Progenitor cell of endocrine pancreas (in vitro differentiated cells): ENCODE measurements at places on chromosomes 3 and 15. TPM values are rescaled to one million over a fixed set of nuclear protein-coding genes. Genes with fewer than 3 reads are reported as not detected.

The EBLN2 gene
- total RNA-seq, result 14.9 and 16.9 TPM in 2 replicates

The PRR20G gene
- total RNA-seq, result not detected in 2 replicates

The ZNF35 gene
- total RNA-seq, result 19.0 and 19.3 TPM in 2 replicates

The MAP1A gene
- total RNA-seq, result 4.7 and 5.2 TPM in 2 replicates

The TAGLN3 gene
- total RNA-seq, result 7.4 and 9.0 TPM in 2 replicates

The CPNE4 gene
- total RNA-seq, result 4.6 and 5.5 TPM in 2 replicates

The STARD5 gene
- total RNA-seq, result 3.0 and 4.0 TPM in 2 replicates

The SERINC4 gene
- 0.33 and 0.36 TPM in 2 replicates for total RNA-seq

The ARGFX gene
- not detected in 2 replicates for total RNA-seq

The CHRFAM7A gene
- total RNA-seq, result 0.96 and 1.1 TPM in 2 replicates

The TRIM71 gene
- total RNA-seq, result 61.3 and 61.6 TPM in 2 replicates

The DNAH12 gene
- total RNA-seq, result 1.1 and 1.2 TPM in 2 replicates

The HYAL1 gene
- total RNA-seq, result 3.1 and 4.1 TPM in 2 replicates

The B3GALNT1 gene
- 20.9 and 22.6 TPM in 2 replicates for total RNA-seq

DNA sequence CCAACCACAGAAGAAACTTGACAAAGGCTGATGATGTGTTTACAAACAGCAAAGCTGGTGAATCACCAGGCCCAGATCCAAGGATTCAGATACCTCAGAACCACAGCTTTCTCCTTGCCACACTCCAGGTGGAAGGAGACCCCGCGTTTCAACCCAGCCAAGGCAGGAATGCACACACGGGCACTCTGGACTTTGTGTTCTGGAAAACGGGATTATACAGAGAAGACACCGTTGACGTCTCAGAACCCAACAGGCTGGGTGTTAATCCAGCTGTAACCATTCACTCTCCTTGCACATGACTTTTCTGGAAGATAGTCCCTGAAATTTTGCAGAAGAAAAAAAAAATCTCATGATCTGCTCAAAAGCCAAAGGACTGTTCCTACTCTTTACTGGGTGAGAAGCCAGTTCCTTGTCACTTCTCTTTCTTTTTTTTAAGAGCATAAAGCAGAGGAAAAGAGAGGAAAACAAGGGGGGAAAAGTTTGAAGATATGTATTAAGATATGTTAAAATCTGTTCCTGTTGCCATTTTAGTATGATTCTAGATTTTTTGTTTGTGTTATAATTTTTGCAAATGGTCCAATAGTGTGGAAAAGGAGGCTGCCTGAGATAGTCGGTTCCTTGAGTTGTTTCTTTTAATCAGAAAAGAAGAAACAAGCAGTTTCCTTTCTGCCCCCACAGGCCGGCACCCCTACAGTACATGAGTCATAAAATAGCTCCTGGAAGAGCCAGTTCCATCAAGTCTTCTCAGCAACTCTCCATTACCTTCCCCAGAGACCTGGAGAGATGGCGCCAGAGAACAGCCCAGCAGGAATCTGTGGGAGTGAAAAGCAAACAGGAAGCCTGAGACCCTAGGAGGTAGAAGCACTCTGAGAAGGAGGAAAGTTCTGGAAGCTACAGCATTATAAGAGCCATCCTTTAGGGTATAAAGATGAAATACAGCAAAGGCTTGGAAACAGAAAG is 73.1 kb downstream of the RORA start:
- no peak overlapping the region for H3K27ac ChIP-seq
- H3K27me3 ChIP-seq, result no peaks in the 10 kb centered on the region
- DNase-seq, result no peak

GRCh38 chr3:130759692-130760338 is 13.2 kb upstream of the PIK3R4 start:
- DNase-seq, result no peak
- H3K36me3 ChIP-seq, result no peaks in the 10 kb centered on the region
- H3K27ac ChIP-seq, result no peak overlapping the region
- H3K4me3 ChIP-seq, result no peak overlapping the region

- H3K36me3 ChIP-seq, result peaks cover 4% of the 10 kb centered on the region
- no peak overlapping the region for H3K27ac ChIP-seq
- no peak overlapping the region for H3K4me3 ChIP-seq
- no peaks in the 10 kb centered on the region for H3K27me3 ChIP-seq
- DNase-seq, result no peak
- no peaks in the 10 kb centered on the region for H3K4me1 ChIP-seq
Observed at GRCh38 chr3:195226445-195226844, 44.5 kb downstream of the XXYLT1 start.

- H3K4me1 ChIP-seq, result peaks cover 23% of the 10 kb centered on the region
- H3K36me3 ChIP-seq, result no peaks in the 10 kb centered on the region
- H3K27ac ChIP-seq, result no peak overlapping the region
- no peaks in the 10 kb centered on the region for H3K27me3 ChIP-seq
- no peak overlapping the region for H3K4me3 ChIP-seq
- no peak for DNase-seq
Observed at GRCh38 chr15:83208367-83208661, 691 bp upstream of the HDGFL3 start.

DNA sequence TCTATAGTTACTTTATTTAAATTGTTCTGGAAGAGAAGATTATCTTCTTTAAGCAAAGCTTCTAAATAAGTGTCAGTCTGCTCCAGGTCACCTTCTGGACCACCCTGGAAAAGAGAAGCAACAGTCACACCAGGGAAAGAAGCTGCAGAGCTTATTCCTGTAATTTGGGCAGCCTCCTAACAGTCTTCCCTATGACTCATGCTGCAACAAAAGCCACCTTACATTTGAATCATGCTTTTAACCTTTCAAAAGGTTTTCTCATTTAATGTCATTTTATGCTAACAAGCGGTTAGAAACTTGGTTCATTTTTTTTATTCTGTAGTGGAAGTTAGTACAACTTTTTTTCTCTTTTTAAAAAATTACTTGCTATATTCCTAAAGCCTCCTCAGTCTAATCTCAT is 5.3 kb upstream of the GUCA1C start:
- H3K27ac ChIP-seq, result no peak overlapping the region
- no peaks in the 10 kb centered on the region for H3K27me3 ChIP-seq
- H3K36me3 ChIP-seq, result no peaks in the 10 kb centered on the region
- no peaks in the 10 kb centered on the region for H3K4me1 ChIP-seq
- no peak overlapping the region for H3K4me3 ChIP-seq

DNA sequence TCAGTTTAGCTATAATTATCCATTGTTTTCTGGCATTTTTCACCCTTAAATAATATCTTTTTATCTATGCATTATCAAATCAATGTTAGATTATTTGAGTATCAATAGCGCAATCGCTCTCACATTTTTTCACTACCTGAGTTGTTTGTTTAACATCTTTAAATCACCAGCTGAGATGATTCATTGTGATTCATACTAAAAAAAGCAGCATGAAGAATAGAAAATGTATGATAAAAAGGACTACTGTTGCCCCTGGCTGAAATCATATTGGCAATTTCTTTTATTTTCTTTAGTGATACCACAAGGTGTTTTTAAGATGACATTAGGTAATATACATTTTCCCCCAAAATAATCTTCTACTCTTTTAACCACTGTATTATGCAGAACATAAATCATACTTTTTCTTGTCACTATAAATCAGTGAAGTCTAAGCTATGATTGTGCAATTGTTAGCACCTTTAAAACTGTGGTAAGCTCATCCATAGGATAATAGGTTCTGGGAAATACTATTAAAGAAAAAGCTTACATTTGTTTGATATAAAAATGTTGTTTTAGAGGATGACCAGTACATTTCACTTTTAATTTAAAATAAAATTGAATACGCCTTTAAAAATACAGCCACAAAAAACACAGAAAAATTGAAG is 889.1 kb downstream of the NAALADL2 start:
- peaks cover 2% of the 10 kb centered on the region for H3K4me1 ChIP-seq
- no peaks in the 10 kb centered on the region for H3K27me3 ChIP-seq
- no peak overlapping the region for H3K4me3 ChIP-seq

DNA sequence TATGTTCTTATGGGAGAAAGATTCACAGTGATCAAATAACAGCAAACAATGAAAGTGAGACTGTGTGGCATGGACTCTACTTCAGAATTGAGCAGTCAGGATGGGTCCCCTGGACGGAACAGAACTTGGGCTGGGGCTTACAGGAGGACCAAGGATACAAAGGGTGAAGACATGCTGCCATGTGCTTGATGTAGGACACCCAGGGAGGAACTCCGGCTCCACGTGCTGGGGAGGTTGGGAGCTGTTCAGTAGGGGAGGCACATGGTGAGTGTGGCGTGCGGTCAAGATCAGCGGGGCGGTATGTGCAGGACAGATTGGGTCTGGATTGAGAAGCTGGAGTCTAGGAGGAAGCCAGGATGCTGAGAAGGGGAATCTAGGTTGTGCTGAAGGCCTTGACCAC is 32.6 kb downstream of the PPCDC start:
- DNase-seq, result no peak
- H3K4me3 ChIP-seq, result no peak overlapping the region
- H3K36me3 ChIP-seq, result peaks cover 9% of the 10 kb centered on the region
- no peak overlapping the region for H3K27ac ChIP-seq
- no peaks in the 10 kb centered on the region for H3K27me3 ChIP-seq

DNA sequence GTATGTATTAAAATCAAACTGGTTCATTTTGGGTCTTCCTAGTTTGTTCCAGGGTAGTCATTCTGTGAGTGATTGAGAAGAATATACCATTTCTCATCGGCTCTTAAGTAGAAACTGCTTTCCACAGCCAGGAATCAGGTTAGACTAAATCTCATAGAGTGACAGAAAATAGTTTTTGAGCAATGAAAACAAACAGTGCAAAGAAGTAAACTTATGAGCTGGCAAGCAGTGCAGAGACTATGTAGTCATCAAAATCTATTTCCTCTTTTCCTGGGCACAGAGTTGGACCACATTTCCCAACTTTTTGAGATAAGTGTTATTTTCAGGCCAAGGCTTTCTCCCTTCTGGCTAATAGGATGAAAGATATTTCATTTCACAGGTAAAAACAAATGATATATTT is 66.5 kb downstream of the UBE3A start:
- H3K27ac ChIP-seq, result no peak overlapping the region
- no peak for DNase-seq
- peaks cover 32% of the 10 kb centered on the region for H3K36me3 ChIP-seq
- no peaks in the 10 kb centered on the region for H3K27me3 ChIP-seq

DNA sequence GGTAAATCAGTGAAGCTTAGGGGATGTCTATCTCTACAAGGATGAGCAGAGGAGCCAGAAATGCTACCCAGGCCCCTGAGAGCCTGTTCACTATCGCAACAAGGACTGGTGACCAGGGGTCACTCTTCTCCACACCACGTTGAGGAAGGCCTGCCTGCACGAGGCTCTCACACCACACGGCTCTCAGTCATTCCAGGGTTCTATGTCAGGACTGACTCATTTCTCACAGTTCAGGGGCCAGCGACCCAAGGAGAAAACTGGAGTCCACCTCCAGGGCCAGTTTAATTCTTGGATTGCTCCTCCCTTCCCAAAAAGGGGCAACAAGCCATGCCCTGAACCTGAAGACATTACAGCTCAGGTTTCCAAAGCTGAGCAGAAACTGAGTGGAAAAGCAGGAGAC is 33.9 kb downstream of the ANP32A start:
- H3K27me3 ChIP-seq, result no peaks in the 10 kb centered on the region
- peak overlapping the region; percentile 98 for H3K27ac ChIP-seq
- H3K4me3 ChIP-seq, result no peak overlapping the region
- DNase-seq, result no peak

DNA sequence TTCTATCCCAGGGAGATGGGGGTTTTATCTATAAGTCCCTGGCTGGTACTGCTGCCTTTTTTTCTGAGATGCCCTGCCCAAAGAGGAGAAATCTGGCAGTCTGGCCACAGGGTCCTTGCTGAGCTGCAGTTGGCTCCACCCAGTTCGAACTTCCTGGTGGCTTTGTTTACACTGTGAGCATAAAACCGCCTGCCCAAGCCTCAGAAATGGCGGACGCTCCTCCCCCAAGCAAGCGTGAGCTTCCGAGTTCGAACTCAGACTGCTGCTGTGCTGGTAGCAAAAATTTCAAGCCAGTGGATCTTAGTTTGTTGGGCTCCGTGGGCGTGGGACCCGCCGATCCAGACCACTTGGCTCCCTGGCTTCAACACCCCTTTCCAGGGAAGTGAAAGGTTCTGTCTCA is 126.8 kb upstream of the SUCLG2 start:
- peaks cover 2% of the 10 kb centered on the region for H3K36me3 ChIP-seq
- H3K27me3 ChIP-seq, result peaks cover 2% of the 10 kb centered on the region
- no peak for DNase-seq

- H3K36me3 ChIP-seq, result no peaks in the 10 kb centered on the region
- no peak for DNase-seq
- H3K27ac ChIP-seq, result no peak overlapping the region
- H3K4me1 ChIP-seq, result peaks cover 5% of the 10 kb centered on the region
- peaks cover 79% of the 10 kb centered on the region for H3K27me3 ChIP-seq
Observed at GRCh38 chr15:70125605-70126004, 27.9 kb upstream of the TLE3 start.

- H3K27me3 ChIP-seq, result no peaks in the 10 kb centered on the region
- H3K27ac ChIP-seq, result no peak overlapping the region
- peaks cover 14% of the 10 kb centered on the region for H3K4me1 ChIP-seq
- DNase-seq, result no peak
- peaks cover 3% of the 10 kb centered on the region for H3K36me3 ChIP-seq
Observed at GRCh38 chr15:63234451-63234870, 42.9 kb upstream of the APH1B start.

GRCh38 chr15:63509056-63509954 is 4.9 kb downstream of the USP3 start:
- no peaks in the 10 kb centered on the region for H3K36me3 ChIP-seq
- H3K4me1 ChIP-seq, result peaks cover 46% of the 10 kb centered on the region

- no peak for DNase-seq
- H3K36me3 ChIP-seq, result no peaks in the 10 kb centered on the region
- no peak overlapping the region for H3K27ac ChIP-seq
- H3K27me3 ChIP-seq, result no peaks in the 10 kb centered on the region
Observed at GRCh38 chr3:115823083-115823482, 199.8 kb downstream of the GAP43 start.

DNA sequence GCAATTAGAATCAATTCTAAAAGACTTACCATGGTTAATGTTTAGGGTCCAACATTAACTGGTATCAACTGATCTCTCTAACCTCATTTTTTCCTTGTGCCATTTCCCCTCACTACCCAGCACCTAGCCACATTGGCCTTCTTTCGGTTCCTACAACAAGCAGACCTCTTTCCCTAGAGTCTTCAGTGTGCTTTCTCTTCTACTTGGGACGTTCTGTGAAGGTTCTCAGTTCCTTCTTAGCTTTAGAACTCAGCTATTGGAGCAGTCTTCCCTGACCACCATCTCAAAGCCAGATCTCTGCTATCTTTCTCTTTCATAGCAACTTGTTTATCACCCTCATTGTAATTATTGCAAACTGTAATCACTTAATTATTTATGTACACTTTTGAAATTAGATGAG is 31.5 kb upstream of the MINDY4B start:
- DNase-seq, result no peak
- H3K4me3 ChIP-seq, result no peak overlapping the region
- H3K27ac ChIP-seq, result no peak overlapping the region
- no peaks in the 10 kb centered on the region for H3K36me3 ChIP-seq

GRCh38 chr3:126607214-126607908 is 47.6 kb downstream of the TXNRD3 start:
- no peaks in the 10 kb centered on the region for H3K4me1 ChIP-seq
- no peak overlapping the region for H3K27ac ChIP-seq
- H3K27me3 ChIP-seq, result no peaks in the 10 kb centered on the region
- DNase-seq, result no peak

DNA sequence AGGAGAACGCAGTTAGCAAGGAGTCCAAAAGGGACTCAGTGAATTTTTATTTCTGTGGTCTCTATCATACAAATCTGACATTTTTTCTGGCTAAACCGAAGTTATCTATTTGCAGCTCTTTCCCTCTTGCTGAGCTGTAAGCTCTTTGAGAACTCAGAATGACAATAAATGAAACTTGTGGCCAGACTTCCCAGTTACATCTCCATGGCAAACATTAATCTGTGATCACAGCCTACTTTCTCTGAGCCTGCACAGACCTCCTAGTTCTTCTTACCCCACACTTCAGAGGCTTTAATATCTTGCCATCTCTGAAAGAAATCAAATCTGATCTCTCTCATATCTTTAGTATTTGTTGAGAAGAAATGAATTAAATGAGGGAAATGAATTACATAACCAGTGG is 58.0 kb downstream of the PLD1 start:
- peaks cover 14% of the 10 kb centered on the region for H3K36me3 ChIP-seq
- no peak for DNase-seq
- H3K27me3 ChIP-seq, result no peaks in the 10 kb centered on the region
- no peak overlapping the region for H3K27ac ChIP-seq
- peaks cover 24% of the 10 kb centered on the region for H3K4me1 ChIP-seq
